ENCODE measurements at places on chromosomes 7 and 10.

DNA sequence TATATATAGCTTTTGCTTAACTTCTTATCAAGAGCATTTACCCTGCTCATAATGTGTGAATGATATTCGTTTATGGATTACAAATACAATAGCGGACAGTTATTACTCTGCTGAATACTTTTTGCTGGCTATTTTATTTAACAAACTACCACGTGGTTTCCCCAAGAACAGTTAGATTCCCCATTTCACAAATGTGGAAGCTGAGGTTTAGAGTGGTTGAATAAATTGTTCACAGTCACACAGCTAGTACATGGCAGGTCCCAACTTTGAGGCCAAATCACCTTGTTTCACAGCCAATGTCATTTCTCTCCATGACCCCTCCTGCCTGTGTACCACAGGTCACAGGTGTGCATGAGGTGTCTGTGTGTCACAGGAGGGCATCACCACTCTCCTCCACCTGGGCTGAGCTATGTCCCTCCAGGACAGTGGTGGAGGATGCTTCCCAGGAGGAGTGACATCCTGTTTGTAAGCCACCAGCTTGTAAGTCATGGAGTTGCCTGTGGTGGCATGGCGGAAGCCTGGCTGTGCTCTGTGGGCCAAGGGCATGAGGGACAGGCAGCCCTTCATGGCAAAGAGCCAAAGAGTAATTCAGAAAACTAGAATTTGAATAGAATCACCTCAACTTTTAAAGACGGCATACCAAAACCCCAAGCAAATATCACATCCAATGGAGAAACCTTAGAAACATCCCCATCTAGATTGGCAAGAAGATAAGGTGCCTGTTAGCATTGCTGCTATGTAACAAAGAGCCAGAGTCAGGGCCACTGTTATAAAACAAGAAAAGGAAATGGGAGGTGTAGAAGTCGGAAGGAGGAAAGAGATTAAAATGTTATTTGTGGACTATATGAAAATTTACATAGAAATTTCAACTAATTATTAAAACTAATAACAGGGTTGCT lies 51.9 kb downstream of the AOC1 start:
- no peak for DNase-seq

DNA sequence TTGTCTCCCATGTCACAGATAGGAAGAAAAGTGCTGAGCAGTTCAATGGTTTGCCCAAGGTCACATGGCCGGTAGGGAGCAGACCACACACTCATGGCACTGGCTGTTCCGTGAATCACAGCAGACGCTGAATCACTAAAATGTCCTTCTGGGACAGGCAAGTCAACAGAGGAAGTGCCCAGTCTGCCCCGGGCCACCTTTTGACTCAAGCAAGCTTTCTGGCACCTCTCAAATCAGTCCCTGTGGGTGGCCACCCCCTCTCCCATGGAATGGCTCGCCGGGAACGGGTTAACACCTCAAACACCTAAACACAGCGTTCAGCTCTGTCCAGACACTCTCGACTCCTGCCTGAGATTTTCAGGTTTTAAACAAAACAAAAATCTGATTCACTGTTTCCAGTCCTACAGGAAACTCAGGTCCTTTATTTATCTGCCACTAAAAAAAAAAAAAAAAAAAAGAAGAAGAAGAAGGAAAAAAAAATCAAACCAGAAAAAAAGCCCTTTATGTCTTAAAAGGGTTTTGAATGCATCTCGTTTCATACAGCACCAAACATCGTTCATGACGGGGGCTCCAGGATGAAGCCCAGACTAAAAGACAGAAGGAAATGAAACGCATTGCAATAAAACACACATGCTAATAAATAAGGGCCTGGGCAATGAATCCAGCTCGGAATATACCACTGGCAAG lies 15.5 kb downstream of the CARD11 start:
- DNase-seq, result no peak

GRCh38 chr7:155466142-155466813 lies 8.3 kb downstream of the EN2 start:
- DNase-seq, result no peak

DNA sequence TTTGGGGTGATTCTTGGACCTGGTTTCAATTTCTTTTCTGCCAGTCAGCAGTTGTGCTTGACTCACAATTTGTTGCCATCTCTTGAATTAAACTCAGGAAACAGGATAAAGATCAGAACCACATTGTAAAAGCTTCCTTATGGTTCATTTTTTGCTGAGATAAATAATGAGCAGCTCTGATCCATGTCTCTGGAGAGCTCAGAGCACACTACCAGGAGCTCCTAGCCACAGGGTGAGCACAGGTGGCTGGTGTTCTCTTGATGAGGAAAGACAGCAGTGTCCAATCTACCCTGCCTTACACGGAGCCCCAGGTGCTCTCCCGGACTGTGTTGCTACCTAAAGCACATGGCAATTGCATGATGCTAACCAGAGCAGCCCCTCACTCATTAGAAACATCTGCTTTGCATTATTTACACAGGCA lies 17.2 kb upstream of the FAM170B start:
- no peak for DNase-seq
